ENCODE measurements at places on chromosomes 6 and 20.

- DNase-seq: no peak
Measured at GRCh38 chr20:50242178-50242514, 51.5 kb downstream of the CEBPB start.

- no peak for DNase-seq
Measured at GRCh38 chr6:5266423-5266822, 5.1 kb downstream of the FARS2 start.

DNA sequence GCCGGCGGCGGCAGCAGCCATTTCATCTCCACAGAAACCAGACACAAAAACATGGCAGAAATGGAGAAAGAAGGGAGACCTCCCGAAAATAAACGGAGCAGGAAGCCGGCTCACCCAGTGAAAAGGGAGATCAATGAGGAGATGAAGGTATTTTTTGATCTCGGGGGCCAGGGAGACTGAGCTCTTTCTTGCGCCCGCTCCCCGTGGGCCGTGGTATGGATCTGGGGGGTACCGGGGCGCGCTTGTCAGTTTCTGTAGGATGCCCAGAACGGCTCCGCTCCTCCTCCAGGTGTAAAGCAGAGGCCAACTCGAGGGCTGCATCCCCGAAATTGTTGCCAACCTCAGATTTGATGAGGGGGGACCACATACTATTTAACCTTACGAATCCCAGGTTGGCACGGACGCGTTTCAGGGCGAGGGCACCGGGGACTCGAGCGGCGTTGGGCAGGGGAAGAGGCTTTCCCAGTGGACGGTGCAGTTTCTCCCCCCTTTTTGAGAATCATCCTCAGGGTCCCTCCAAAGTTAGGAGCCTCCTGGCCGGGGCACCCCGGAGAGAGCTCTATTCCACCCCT lies 735 bp downstream of the SOBP start:
- peak; percentile 44 for DNase-seq

DNA sequence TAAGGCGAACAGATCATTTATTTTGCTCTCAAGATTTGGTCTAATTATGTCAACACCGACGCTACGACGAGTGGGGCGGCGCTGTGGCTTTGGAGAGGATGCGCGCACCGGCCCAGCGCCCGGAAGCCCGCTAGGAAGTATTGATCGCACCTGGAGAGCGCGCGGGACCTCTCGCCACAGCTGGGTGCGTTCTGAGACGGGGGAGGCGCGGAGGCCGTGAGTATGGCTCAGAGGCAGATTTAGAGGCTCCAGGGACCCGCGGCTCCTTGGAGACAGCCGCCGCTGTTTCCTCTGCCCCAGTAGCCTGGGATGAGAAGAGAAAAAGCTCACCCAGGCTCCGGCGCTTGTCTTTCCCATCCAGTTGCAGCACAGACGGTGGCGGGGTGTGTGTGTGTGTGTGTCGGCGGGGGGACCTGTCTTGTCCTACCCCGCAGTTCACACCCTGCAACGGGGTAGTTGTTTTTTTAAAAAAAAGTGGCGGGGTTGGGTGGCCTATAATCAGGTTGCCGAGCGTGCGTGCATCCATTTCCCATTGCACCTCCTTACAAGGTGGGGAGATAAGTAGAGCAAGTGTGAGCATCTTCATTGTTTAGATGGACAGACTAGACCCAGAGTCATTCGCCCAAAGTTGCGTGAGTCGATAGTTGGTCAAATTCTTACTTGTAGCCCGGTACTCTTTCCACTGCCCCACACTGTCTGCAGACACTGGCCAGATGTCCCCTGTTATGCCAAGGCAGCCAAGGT lies 11.2 kb downstream of the TFAP2D start:
- DNase-seq: no peak

DNA sequence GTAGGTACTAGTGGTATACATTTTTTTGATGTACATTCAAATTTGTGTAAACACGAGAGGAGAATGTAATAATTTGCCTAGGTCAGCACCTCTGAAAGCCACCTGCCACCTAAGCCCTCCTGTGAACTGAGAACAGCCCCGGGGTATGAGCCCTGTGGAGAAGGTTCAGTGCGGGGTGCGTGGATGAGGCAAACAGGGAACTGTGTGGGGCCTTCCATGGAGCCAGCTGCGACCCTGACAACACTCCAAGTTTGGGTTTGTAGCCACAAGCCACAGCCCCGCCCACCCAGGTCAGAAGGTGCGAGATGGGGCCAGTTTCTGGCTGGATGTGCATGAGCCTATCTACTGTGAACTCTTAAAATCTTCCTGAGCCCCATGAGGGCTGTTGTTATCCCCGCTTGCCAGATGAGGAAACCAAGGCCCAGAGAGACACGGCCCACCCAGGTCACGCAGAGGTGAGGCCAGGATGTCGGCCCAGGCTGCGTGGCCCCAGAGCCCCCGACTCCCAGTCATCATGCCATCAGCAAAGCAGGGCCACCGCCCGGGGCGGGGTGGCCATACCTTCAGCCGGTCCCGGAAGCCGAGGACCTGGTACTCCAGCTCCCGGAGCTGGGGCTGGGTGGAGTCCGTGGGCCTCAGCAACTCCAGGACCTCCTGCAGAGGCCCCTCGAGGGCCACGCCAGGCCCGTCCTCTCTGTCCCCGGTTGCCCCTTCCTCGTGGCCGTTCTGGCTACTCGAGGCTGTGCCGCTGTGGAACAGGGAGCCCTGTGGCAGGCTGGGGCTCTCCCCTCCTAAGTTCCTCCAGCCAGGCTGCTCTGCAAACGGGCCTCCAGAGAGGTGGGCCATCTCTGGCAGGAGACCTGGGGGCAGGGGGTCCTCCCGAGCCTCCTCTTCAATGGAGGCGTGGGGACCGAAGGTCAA lies 89.6 kb downstream of the RIPOR3 start:
- DNase-seq: no peak

Measured in GM13977 (cell line).